ENCODE measurements at places on chromosomes 13 and 19.

GRCh38 chr13:29857085-29857484 is 6.7 kb upstream of the UBL3 start:
- DNase-seq, result no peak

DNA sequence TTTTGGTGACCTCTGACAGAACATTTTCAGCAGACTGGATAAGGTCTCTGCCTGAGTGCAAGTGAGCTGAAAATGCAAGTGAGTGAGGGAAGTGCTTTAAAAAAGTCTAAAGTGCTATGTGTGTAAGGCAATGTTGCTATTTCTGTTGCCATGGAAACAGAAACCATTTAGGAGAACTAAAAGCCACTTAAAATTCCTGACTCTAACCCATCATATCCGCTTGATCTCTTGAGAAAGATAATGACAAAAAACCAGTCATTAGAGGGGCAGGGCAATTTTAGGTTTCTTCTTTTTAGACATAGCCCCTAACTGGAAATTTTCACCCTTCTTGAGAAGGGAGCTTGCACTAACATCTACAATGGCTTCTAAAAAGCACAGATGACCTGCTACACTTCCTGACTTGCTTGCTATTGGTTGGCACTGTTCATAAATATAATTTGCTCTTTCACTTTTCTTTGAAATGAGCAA is at the start of gene CYSLTR2:
Gene CYSLTR2 (plus strand): TSS at position 458 of the 468 bp plus-strand sequence. CDS start 52,889 bp downstream, outside the sequence.
- no peak for DNase-seq

- DNase-seq, result no peak
Measured at GRCh38 chr13:95784161-95784899, 107.4 kb downstream of the DNAJC3 start.

- DNase-seq, result no peak
Measured at GRCh38 chr13:80716610-80717081, 375.7 kb upstream of the SPRY2 start.

GRCh38 chr19:41530761-41531301 is 45.1 kb upstream of the CEACAM21 start:
- no peak for DNase-seq

DNA sequence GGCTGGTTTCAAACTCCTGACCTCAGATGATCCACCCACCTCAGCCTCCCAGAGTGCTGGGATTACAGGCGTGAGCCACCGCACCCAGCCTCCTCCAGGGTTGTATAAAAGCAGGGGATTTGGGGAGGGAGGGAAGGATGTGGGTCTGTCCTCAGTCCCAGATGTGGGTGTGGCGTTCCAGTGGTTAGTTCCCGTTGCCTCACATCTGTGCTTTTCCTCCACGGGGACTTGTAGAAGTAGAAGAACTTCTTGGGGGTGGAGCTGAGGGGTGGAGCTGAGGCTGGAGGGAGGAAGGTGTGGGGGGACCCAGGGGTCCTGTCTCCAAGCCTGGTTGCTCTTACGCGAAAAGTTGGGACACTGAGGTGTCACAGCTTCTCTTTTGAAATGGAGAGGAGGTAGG is 514 bp upstream of the MCEMP1 start:
- DNase-seq, result no peak

GRCh38 chr19:18437491-18438330 is at the start of gene ISYNA1:
Gene ISYNA1, minus strand, starts transcription at chr19:18438133. Its CDS starts 154 bp downstream, at chr19:18437979.
- no peak for DNase-seq

DNA sequence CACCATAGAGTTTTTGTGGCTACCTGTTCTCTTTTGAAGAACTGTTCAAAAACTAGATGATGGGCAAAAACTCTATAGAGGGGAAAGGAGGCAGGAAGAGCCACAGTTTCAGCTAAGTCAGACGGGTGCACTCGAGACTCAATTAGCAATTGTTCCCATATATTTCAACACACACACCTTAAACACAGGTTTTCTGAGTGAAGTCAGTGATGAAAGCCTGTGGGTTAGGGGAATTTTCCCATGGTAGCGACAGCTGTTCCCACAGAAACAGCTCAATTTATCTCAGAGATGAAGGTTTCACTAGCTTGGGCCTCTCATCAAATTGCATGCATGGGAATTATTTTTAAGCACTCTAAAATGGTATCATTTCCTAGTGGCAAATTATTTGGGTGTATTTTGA is 143.4 kb downstream of the ZIC5 start:
- no peak for DNase-seq

DNA sequence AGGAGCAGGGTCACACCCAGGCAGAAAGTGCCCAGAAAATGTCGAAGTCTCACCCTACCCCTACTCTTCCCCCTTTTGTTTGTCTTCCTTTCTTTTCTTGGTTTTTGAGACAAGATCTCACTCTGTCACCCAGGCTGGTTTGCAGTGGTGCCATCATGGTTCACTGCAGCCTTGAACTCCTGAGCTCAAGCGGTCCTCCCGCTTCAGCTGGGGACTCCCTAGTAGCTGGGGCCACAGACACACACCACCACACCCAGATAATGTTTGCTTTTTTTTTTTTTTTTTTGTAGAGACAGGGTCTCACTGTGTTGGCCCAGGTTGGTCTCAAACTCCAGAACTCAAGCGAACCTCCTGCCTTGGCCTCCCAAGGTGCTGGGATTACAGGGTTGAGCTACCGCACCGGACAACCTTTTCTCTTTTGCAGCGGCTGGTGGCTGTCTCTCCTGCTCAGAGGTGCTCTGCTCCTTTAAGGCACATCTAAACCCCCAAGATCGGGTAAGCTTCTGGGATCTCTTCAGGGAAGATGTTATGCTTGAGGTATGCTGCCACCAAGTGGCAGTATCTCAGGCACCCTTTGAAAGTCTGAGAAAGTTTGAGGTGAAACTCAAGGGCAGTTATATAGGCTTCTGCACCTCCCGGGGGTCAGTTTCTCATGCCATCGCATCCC is 22.4 kb upstream of the EBI3 start:
- no peak for DNase-seq

DNA sequence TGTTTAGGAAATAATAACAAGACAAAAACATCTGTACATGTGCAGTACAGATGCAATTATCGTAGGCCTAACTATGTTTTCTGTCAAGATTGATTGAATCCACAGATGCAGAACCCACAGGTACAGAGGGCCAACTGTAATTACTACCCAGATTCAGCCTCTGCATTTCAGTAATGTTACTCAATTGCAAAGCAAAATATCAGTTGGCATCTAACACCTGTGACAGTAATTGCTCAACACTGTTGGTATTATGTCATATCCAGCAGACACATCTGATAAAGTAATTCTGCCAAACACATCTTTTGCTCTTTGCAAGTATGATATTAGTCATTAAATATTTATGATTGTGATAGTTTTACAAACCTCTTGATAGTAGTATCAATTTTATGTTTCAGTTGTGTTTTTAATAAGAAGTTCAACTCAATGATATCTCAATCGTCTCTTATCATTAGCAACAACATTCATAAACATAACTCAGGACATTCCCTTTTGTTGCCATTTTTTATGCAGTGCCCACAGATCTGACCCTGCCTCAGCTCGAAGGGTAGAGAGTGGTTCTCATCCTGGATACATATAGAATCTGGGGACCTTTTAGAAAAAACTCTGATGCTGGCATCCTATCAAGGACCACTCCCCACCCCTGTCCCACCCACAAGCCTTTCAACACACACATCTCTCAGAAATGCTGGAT is 104.7 kb downstream of the MYCBP2 start:
- no peak for DNase-seq

Data from mesenteric fat pad (tissue), 1 donor.